ENCODE measurements at places on chromosomes 12 and 14. TPM values are rescaled to one million over a fixed set of nuclear protein-coding genes. Genes with fewer than 3 reads are reported as not detected.

The CDC42BPB gene
- 64.1 TPM for total RNA-seq

The SERPINA9 gene
- total RNA-seq = not detected

- no peak for DNase-seq
Measured at GRCh38 chr12:107978201-107978600, 150.9 kb upstream of the WSCD2 start.

DNA sequence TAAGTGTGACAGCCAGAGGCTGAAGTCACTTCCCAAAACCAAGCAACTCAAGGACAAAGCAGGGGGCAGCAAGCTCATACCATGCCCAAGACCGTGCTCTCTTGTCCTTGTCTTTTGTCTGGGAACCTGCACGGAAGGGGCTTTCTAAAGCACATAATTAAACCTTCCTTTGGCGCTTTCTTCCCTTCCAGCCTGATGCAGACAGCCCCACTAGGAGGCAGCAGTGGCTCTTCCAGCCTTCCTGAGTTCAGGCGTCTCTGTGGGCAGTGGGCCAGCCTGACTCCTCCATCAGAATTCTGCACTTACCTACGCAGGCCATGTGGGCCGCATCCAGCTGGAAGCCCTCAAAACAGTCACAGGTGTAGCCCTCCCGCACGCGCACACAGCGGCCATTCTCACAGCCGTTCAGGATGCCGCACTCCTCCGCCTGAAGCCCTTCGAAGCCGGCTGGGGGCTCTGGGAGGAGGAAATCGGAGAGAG, 7.6 kb downstream of the ISCA2 start:
- peak; percentile 92 for DNase-seq

GRCh38 chr12:65923228-65923627, 98.9 kb downstream of the HMGA2 start:
- no peak for DNase-seq

- DNase-seq = no peak
Measured at GRCh38 chr14:22678221-22678620, 34.1 kb upstream of the OR6J1 start.
